ENCODE measurements at places on chromosomes 2 and 18.
A peak's percentile ranks its signal among the peaks of the same experiment; 100 is the strongest.

DNA sequence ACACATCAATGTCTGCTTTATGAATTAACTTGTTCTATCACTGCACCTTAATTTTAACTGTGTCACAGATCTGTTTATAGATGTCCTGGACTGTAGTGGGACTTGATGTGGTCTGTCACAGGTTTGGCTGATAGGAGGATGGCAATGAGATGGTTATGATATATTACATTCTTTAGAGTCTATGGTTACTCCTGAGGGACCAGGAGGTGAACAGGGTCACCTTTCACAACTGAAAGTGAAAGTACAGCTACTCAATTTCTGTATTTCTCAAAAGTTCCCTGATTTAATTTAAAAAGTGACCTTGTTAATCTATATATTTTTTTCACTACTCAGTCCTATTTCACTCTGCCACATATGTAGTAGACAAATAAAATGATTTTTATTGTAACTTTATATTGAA lies 1284.1 kb upstream of the GYPC start:
- no peak for DNase-seq

- DNase-seq = peak; percentile 78
Observed at GRCh38 chr18:48781163-48781987, 169.4 kb downstream of the SMAD7 start.

DNA sequence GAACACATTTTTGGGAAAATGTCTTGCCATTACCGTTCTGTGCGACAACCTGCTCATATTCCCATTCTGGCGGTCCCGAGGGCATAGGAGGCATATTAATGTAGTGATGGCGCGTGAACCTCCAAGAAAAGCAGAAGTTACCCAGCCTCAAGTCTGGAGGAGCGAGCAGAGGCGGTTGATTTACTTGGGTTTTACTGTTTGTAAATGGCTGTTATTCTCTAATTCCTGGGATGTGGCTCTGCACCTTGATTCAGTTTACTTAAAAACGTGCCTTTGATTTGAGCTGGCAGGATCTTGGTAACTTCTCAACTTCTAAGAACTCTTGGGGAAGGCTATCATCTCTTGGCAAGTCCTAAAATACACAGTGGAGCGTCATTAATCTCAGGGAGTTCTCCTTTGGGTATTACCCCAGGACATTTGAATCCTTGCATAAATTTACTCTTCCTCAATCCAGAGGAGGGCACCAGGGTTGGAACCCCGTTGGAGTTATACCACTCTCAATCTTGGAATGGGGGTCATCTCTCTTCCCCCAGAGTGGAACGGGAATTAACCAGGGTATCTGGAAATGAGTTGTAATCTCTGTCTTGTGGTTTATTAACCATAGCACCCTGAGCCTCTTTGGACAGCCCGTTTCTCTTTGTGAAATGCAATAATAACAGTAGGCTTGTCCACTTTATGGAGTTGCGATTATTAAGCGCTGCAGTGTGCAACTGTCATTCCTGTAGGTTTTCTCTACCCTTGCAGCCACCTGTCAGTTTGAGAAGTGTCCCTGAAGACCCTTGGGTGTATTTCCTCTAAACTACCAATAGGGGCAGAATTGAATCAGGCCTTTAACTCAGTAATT lies 2.1 kb downstream of the HK2 start:
- DNase-seq = no peak

- no peak for DNase-seq
Observed at GRCh38 chr2:153871231-153872221, at the start of gene GALNT13. TSS of gene GALNT13 (plus strand) at chr2:153871922.

DNA sequence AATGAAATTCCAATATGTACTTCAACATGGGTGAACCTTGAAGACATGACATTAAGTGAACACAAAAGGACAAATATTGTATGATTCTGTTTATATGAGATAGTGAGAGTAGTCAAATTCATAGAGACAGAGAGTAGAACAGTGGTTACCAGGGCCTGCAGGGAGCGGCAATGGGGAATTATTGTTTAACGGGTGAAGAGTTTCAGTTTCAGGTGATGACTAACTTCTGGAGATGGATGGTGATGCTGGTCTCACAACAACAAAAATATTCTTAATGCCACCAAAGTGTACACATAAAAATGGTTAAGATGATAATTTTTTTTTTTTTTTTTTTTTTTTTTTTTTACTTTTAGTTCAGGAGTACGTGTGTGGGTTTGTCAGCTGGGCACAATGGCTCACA lies 109.4 kb upstream of the TMEM200C start:
- no peak for DNase-seq

DNA sequence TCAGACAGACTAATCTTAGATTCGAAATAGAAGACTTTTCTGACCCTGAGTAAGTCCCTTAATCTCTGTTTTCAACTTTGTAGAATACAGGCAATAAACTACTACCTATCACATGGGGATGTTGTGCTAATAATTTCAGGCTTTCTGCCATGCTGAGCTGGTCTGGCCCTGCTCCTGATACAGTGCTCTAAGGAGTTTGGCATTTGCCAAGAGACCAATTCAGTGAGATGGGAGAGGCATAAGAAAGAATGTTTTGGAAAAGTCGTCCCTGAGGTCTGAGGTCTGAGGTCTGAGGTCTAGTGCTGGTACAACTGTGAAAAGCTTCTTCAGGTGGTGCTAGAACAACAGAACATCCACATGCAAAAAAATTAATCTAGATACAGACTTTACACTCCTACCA lies 35.9 kb upstream of the SP3 start:
- DNase-seq = no peak

- no peak for DNase-seq
Observed at GRCh38 chr2:237547841-237548416, 18.4 kb upstream of the PRLH start.

- DNase-seq = no peak
Observed at GRCh38 chr2:171547720-171548119, 25.4 kb downstream of the CYBRD1 start.

DNA sequence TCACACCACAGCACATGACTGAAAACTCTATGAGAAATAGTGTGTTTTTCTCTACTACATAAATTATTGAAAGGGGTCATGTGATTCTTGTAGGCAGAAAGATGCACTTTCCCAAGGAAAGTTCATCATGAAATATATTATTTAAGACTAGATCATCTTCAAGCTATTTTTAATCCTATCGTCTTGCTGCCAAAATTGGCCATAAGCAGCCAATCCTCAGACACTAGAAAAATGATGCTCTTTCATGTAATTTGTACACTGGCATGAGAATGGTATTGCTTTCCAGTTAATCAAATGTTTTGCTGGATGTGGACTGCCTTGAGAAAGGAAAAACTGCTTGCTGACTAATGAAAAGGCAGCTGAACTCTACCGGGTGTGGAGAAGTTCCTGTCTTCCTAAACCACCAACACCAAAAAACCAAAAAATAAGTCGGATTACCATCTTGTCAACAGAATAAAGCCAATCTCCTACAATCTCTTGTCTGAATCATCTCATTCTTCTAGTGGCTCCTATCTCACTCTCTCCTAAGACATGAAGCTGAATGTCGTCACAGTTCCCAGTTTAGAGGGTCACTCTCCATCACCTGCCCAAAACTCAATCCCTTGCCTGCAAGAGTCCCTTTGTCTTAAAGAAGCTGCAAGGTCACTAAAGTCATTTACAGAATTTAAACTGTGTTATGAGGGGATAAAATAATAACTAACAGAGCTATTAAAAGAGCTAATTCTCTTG lies 5.3 kb downstream of the BCL2 start:
- DNase-seq = no peak

- DNase-seq = no peak
Observed at GRCh38 chr2:219368690-219369191, 19.0 kb downstream of the DNPEP start.

DNA sequence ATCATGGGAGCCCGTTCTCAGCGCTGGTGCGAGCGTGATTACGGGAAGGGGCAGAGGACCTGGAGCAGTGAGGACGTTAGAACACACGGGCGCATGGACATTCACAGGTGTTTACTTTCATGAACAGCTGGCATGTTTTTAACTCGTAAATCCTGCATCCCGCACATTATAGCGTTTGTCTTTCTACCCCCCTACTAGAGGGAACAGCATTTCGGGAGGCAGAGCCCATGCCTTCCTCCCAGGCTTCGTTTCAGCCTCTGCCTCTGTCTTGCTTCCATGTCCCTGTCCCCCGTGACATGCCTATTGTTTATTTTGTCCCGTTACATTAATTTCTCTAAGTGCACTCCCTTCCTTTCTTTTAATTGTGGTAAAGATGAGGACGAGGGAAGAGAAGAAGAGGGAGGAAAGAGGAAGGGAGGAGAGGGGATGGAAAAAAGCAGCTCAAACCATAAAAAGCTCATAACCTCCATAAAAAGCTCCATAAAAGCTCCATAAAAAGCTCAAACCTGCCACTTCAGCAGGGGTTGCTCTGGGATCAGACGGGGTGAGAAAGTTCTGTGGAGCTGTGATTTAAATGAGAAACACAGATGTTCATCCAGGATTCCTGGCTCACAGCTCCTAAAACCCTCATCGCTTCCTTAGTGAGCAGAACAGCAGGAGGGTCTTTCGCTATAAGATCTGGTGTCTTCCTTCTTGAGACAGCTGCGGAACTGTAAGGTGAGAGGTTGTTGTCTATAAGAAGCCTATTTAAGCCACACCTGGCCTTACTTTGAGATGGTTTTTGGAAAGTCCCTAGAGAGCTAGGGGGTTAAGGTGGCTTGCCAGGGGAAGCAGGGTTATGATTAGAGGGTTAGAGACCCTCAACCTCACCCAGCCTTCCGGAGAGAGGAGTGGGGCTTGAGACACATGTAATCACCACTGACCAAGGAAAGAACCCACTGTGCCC lies 66.6 kb upstream of the SNTG2 start:
- DNase-seq = no peak

GRCh38 chr2:120539937-120540718 lies 194.2 kb downstream of the INHBB start:
- no peak for DNase-seq

DNA sequence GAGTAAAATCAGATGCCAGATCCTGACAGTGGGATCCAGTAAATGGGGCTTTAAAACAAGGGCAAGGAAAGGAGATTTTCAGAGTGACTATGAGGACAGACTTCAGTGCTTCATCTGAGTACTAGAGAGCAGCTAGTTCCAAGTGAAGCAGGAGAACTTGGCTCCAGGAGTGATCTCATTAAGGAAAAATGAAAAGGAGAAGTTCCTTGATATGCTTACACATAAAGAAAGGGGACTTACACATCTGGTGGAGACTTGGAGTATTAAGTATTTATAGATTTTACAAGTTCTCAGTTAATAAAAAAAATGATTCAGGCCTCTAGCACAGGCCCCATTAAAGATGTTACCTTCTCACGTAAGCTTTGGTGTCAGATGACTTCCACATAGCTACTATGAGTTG lies 105.8 kb downstream of the ICOS start:
- DNase-seq = no peak

DNA sequence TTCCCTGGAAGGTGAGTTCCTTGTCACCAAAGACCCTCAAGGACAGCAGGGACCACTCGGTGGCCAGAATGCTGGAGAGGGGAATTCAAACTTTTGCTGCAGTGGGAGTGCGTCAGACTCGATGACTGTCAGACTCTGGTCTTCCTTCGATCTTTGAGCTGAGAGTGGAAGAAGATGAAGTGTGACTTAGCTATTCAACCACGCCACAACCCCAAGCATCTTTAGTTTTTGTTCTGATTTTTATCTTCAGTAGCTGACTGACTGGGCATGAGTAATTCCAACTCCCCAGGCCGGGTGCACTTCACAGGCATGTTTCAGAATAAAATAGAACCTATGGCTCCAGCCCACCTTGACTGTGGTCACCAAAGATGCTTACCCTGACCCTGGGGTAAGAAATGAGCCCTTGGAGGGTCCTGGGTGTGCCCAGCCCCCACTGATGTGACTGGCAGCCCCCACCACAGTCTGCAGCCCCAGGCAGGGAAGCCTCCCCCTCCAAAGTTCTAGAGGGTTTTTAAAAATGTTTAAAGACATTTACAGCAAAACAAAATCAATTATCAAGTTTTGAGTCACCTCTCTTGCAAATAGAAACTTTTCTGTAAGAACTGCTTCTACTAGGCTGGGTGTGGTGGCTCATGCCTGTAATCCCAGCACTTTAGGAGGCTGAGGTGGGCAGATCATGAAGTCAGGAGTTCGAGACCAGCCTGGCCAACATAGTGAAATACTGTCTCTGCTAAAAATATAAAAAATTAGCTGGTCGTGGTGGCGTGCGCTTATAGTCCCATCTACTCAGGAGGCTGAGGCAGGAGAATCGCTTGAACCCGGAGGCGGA lies 24.9 kb upstream of the YWHAQ start:
- DNase-seq = no peak

DNA sequence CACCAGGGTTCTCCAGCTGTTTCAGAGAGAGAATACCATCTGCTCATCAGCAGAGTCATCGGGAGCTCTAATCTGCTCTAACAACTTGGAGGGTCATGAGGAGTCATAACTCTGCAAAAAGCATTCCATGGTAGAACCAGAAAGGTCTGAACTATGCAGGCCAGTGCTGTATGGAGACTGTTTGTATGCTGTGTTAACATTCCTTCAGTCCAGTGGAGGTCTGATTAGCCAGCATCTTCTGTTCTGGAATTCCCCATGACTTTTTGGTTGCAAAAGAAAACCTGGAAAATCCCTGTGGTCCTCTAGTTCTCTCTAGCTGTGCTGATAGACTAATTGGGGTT lies 9.4 kb upstream of the ITGB6 start:
- DNase-seq = no peak

Measured in CMK (cell line).